ENCODE measurements at places on chromosomes 16 and 17. TPM values are rescaled to one million over a fixed set of nuclear protein-coding genes. Genes with fewer than 3 reads are reported as not detected.
A peak's percentile ranks its signal among the peaks of the same experiment; 100 is the strongest.

GRCh38 chr16:30651124-30652004 is 604 bp downstream of the PRR14 start:
- H3K27me3 ChIP-seq = no peaks in the 10 kb centered on the region
- H3K4me3 ChIP-seq = peak overlapping the region; percentile 91

- H3K4me3 ChIP-seq = peak overlapping the region; percentile 75
- H3K27ac ChIP-seq = peak overlapping the region; percentile 86
- peaks cover 26% of the 10 kb centered on the region for H3K27me3 ChIP-seq
- DNase-seq = no peak
- peaks cover 5% of the 10 kb centered on the region for H3K36me3 ChIP-seq
Observed at GRCh38 chr17:67993998-67994361, 2.3 kb downstream of the C17orf58 start.

GRCh38 chr17:64056269-64057005 is 36.0 kb upstream of the ICAM2 start:
- no peak overlapping the region for H3K4me3 ChIP-seq
- no peaks in the 10 kb centered on the region for H3K27me3 ChIP-seq
- peak overlapping the region; percentile 77 for H3K27ac ChIP-seq

- DNase-seq = no peak
- no peaks in the 10 kb centered on the region for H3K27me3 ChIP-seq
- H3K4me1 ChIP-seq = peaks cover 64% of the 10 kb centered on the region
- H3K4me3 ChIP-seq = no peak overlapping the region
Observed at GRCh38 chr17:42268236-42268635, 8.0 kb downstream of the STAT5B start.

GRCh38 chr17:2723997-2724783 is 12.6 kb upstream of the CLUH start:
- H3K27me3 ChIP-seq = peaks cover 26% of the 10 kb centered on the region
- peak overlapping the region; percentile 25 for H3K4me3 ChIP-seq
- no peaks in the 10 kb centered on the region for H3K36me3 ChIP-seq
- no peak overlapping the region for H3K27ac ChIP-seq
- peaks cover 2% of the 10 kb centered on the region for H3K4me1 ChIP-seq
- DNase-seq = no peak

- H3K4me1 ChIP-seq = no peaks in the 10 kb centered on the region
- no peaks in the 10 kb centered on the region for H3K36me3 ChIP-seq
- DNase-seq = no peak
- peaks cover 18% of the 10 kb centered on the region for H3K27me3 ChIP-seq
Observed at GRCh38 chr17:33986088-33986487, 269.0 kb upstream of the CCL2 start.

GRCh38 chr17:82429824-82430223 is 11.4 kb upstream of the OGFOD3 start:
- DNase-seq = no peak
- H3K4me3 ChIP-seq = peak overlapping the region; percentile 10
- peak overlapping the region; percentile 89 for H3K27ac ChIP-seq
- peaks cover 22% of the 10 kb centered on the region for H3K36me3 ChIP-seq
- peaks cover 29% of the 10 kb centered on the region for H3K4me1 ChIP-seq

DNA sequence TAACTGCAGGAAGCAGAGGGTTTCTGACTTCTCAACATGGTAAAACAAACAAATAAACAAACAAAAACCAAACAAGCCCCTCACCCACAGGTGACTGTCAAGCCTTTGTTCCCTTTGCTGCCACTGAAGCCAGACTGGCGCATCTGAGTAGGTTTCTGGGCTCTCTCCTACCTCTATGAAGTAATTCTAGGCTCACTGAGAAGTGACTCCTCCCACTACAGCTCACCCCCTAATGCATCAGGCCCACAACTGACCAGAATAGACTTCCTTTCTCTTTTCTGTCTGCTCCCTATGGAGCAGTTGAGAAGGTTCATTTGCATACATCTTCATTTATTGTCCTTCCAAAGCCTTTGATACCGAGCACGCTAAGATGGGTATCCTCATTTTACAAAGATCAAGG is 77.0 kb upstream of the CCL2 start:
- H3K27me3 ChIP-seq = peaks cover 16% of the 10 kb centered on the region
- H3K4me3 ChIP-seq = no peak overlapping the region
- H3K27ac ChIP-seq = no peak overlapping the region
- no peak for DNase-seq
- peaks cover 6% of the 10 kb centered on the region for H3K4me1 ChIP-seq

The TMEM95 gene
- not detected for total RNA-seq

The EME1 gene
- 27.8 TPM for total RNA-seq

DNA sequence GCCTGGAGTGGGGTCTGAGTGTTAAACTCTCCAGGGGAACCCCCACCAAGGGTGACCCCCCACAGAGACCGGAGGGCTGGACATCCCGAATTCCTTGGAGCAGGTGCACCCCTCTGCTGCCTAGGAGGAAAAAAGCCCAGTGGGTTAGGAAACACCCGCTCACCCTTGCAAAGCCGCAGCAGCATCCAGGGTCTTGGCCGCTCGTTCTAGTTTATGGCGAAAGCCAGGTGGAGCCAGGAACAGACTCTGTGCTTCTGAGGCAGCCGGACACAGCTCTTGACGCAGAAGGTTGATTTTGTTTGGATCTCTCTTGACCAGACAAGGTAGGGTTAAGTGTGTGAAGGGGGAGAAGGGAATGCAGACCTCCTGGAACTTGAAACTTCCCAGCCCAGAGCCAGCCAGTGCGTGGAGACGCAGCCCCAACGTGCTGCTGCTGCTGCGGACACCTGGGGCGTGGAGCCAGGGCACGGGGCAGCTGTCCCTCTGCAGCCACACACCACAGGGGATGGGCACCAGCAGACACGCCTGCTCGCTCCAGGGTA is 154.5 kb downstream of the LAT start:
- no peak for DNase-seq
- peaks cover 9% of the 10 kb centered on the region for H3K36me3 ChIP-seq
- H3K4me3 ChIP-seq = no peak overlapping the region
- H3K27me3 ChIP-seq = no peaks in the 10 kb centered on the region
- peaks cover 11% of the 10 kb centered on the region for H3K4me1 ChIP-seq

DNA sequence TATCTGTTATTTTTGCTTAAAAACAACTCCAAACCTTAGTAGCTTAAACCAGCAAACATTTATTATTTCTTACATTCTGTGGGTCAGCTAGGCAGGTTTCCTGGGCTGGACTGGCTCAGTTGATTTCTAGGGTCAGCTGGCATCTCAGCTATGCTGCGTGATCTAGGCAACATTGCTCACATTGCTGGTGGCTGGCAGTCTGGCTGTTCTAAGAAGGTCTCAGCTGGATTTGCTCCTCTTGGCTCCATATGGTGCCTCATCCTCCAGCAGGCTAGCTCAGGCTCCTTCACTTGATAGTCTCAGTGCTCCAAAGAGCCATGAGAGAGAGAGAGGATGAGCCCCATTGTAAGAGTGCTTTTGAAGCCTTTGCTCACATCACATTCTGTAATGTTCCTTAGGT is 470.6 kb upstream of the CDH5 start:
- H3K27ac ChIP-seq = no peak overlapping the region
- no peak overlapping the region for H3K4me3 ChIP-seq
- H3K4me1 ChIP-seq = no peaks in the 10 kb centered on the region
- no peaks in the 10 kb centered on the region for H3K27me3 ChIP-seq

The CMIP gene
- 70.4 TPM for total RNA-seq

DNA sequence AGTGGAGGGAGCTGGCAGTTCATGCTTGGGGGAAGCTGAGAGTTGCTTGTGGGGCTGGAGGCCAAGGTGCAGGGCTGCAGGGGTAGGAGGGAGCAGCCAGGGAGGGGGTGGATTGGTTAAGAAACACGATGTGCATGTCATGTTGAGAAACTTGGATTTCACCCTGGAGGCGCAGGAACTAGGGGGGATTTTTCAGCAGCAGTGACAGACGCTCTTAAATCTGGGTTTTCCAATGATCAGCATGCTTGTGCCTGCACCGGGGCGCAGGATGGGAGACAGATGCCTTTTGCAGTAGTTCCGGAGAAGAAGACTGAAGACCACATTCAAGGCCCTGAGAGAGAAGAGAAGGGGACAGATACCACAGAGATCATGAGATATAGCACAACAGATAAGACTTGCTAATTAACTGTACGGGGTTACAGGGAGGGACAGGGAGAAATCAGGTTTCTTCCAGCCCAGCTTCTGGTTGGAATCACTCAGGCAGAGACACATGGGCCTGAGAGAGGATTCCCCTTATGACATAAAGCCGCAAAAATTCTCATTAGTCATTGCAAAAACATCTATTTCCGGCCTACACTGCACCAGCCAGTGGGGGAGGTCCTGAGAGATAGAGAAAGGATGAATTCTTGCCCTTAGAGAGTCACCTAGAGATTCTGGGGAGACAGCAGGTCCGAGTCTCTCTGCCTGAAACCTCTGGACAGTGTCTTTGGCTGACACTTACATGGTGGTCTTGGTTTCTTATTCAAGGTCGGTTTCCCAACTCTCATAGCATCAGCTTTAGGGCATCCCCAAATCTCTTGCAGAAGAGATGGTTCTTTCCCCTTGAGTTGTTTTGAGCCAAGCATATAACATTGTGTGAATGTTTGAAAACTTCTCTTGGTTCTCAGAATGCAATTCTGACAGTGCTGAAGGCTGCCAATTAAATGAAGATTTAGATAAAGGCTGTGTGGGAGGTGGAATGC is 27.1 kb downstream of the CDH13 start:
- H3K4me1 ChIP-seq = peaks cover 96% of the 10 kb centered on the region
- peak overlapping the region; percentile 44 for H3K4me3 ChIP-seq
- peak; percentile 67 for DNase-seq

DNA sequence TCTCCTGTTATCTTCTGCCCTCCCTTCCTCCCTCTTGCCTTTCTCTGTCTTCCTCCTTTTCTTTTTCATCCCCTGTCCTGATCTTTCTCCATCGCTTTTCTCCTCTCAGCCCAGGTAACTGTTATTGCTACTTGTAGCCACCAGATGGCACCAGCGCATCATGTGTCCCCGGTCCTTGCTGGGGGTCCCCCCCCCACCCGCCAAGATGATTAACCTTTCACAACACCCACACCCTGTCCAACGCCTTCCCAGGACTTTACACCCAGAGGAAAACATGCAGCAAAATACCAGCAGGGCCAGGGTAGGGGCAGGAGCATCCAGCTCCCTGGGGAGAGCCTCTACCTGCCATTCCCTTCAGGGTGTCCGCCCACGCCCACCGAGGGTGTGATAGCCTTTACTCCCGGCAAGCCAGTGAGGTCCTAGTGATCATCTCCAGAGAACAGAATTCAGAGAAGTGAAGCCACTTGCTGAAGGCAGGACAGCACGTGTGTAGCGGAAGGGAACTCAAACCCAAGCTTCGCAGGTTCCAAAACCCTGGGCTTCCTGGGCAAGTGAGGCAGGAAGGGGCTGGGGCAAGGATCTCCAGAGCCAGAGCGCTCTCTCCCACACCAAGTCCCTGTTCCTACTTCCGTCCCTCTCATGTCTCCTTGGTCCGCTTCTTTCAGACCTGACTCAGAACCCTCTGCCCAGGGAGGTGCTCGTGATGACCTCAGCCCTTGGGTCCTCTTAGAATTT is 13.4 kb upstream of the TAC4 start:
- no peak overlapping the region for H3K27ac ChIP-seq
- H3K4me3 ChIP-seq = no peak overlapping the region
- peaks cover 2% of the 10 kb centered on the region for H3K27me3 ChIP-seq
- peak; percentile 64 for DNase-seq
- no peaks in the 10 kb centered on the region for H3K36me3 ChIP-seq
